ENCODE measurements at places on chromosomes 12 and 14.

DNA sequence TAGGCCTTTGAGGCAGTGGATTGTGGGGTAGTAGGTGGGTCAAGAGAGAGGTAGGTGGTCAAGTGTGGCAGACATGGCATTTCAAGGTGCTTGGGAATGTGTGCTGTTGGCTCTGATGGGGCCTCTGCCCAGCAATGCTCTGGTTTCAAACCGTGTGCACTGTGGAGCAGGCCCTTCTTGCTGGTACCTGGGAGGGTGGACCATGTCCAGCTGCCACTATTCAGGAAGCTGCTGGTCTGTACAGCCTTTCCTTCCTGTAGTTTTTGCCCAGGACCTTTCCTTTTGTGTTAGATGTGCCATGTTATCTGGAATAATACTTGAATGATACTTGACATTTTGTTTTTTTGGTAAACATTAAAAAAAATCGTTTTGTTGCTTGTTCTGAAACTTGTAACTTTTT, 14.8 kb downstream of the RIMKLB start:
- no peak for DNase-seq

- no peak for DNase-seq
Observed at GRCh38 chr14:40100544-40101196, 668.4 kb upstream of the FBXO33 start.

- no peak for DNase-seq
Observed at GRCh38 chr12:46212108-46212982, 56.5 kb downstream of the SLC38A1 start.

DNA sequence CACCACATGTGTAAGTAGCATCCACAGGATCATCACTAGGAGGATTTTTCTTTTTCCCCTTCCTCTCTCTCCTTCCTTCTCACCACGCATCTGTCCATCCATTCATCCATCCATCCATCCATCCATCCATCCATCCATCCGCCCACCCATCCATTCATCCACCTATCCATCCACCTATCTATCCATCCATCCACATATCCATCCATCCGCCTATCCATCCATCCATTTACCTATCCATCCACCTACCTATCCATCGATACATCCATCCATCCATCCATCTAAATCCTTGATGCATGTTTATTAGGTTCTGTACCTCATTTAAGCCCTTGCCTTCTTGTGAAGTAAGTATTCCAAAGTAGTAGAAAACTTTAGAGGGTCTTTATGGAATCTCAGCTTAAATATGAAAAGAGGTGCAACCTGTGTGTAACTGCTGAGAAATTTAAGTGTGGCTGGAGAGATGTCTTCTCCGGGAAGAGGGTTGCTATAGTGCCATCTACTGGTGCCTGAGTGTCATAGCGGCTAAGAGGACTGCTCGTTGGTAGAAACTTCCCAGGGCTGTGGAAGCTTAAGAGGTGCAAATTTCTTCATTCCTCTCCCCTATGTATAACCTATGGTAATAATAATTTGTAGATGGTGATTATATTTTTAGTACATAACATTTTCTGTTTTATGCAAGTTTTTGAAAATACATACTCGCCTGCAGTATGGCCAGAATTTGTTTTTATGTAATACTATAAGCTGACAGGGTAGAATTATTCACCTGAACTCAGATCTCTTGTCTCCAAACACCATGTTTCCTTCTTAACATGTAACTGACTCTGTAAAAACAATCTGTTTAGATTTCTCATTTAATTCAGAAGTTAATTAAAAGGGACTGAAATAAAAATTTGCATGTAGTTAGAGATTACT, 46.0 kb downstream of the MYO1H start:
- peak; percentile 78 for DNase-seq

GRCh38 chr12:93922583-93923006, 225.8 kb upstream of the PLXNC1 start:
- no peak for DNase-seq

DNA sequence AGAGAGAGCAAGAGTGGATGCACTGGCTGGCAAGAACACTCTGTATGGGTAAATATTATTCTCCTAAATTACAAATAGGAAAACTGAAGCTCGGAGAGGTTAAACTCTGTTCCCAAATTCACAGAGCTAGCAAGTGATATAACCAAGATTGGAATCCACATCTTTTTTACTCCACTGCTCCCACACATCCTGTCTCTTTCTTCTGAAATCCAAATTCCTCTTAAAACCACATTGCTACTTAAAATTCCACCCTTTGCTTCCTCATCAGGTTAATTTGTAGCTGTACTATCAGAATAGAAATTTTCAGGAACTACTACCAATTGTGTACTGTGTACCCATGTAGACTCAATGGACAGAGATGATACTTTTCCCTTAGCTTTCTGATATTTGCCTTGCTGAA, 74.4 kb downstream of the ARMH4 start:
- no peak for DNase-seq

DNA sequence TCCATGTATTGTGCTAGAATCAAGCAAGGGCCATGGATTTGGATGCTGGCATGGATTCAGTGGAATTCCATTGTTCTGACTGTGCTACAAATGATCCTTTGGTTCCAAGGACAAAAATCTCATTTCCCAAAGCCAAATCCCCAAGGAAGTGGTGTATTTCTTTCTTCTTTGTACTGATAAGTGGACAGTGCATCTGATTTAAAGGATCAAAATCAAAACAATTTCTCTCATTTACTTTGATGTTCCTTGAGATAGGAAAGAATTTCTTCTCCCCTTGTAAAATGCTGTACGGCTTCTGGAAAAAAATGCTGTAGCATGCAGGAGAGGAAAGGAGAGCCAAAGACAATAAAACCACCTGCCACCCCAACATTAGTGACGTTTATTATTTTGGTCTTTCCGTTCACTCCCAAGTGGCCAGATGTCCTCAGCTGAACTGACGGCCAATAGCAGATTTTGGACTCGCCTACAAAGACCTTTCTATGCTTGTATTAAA, 185.7 kb downstream of the PRKD1 start:
- DNase-seq, result no peak

- DNase-seq, result no peak
Observed at GRCh38 chr14:33165144-33165925, 226.7 kb downstream of the NPAS3 start.

GRCh38 chr12:104172570-104172947, 34.5 kb upstream of the NFYB start:
- DNase-seq, result no peak

GRCh38 chr12:109433618-109434017, 43.5 kb downstream of the KCTD10 start:
- DNase-seq, result peak; percentile 1

GRCh38 chr12:2083561-2083960, 30.8 kb downstream of the CACNA1C start:
- DNase-seq, result no peak

DNA sequence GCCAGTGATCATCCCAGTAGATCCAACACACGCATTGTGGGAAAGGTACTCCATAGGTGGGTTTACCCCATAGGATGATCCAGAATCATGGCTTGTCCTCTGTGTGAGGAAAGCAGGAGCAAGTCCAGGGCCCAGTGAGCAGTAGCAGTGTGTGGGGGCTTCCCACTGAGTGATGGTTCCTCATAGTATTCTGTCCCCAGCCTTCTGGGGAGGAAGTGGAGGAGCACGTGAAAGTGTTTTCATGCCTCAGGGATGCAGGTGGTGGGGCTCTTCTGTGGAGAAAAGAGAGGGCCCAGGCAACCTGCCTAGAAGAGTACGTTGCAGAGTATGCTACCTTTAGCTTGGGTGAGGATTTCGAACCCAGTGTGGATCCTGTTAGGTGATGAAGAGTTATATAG, 56.5 kb downstream of the SUSD6 start:
- peak; percentile 26 for DNase-seq

GRCh38 chr14:74425525-74426201, 347 bp downstream of the SYNDIG1L start:
- no peak for DNase-seq

- no peak for DNase-seq
Observed at GRCh38 chr12:121214855-121215745, 5.2 kb downstream of the P2RX4 start.

DNA sequence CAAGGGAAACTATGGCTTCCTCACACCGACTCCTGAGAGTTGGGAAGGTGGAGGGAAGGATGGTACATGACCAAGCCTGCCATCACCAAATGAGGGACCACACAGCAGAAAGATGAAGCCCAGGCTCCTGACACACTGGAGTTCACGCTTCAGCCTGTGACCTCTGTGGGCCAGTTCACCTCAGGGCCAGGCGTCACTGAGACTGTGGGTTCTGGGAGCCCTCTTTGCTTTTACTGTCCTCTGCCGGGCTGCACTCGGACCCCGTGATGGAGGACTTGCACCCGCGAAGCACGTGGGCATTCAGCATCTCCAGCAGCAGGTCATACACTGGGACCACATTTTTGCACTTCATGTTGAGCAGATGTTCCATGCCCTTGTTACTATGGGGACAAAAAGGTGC, 61.2 kb downstream of the ESR2 start:
- no peak for DNase-seq

GRCh38 chr14:94914191-94914590, 144.3 kb upstream of the GSC start:
- DNase-seq, result no peak

- DNase-seq, result no peak
Observed at GRCh38 chr14:22845821-22846625, 9.6 kb downstream of the MMP14 start.

DNA sequence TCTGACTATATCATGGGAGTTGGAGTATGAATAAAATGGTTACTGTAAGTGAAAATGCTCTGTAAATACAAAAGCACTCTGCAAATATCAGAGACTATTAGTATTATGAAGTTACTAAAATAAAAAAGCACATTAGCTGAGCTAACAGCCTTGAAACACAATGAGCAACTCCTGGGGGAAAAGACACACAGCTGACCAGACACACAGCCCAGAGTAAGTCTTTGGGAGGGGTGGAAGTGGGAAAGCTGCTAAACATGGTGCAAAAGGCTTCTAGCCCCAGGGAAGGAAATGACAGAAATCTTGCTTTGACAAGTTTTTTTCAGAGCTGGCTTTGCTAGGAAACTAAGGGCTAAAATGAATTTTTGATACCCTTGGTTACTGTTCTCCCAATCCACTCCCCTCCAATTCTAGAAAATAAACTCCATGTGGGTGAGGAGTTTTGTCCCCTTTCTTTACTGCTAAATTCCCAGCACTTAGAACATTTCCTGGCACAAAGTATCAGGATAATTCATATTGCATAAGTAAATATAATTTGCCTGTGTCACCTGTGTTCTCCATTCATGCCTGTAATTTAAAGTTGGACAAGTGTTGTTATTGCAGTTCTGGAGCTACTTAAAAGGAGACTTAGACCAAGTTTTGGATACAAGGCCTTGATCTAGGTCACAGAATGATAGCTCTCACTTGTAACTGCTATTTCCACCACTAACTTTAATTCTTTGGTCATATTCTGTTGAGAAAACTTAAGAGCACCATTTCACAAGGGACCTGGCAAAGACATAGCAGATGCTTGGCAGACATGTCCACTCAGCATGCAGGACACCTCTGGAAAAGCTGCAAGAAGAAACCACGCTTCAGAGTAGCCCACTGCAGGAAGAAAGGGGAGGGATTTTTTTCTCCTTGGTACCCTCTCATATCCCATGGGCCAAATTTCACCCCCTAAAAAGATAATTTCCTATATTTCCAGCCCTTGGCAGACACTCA, 19.0 kb upstream of the RAB3IP start:
- DNase-seq, result no peak

- DNase-seq, result no peak
Observed at GRCh38 chr14:91867316-91867988, at the start of gene TC2N. Gene TC2N, minus strand, starts transcription at chr14:91867536. Its CDS starts 53,767 bp downstream, at chr14:91813769.

DNA sequence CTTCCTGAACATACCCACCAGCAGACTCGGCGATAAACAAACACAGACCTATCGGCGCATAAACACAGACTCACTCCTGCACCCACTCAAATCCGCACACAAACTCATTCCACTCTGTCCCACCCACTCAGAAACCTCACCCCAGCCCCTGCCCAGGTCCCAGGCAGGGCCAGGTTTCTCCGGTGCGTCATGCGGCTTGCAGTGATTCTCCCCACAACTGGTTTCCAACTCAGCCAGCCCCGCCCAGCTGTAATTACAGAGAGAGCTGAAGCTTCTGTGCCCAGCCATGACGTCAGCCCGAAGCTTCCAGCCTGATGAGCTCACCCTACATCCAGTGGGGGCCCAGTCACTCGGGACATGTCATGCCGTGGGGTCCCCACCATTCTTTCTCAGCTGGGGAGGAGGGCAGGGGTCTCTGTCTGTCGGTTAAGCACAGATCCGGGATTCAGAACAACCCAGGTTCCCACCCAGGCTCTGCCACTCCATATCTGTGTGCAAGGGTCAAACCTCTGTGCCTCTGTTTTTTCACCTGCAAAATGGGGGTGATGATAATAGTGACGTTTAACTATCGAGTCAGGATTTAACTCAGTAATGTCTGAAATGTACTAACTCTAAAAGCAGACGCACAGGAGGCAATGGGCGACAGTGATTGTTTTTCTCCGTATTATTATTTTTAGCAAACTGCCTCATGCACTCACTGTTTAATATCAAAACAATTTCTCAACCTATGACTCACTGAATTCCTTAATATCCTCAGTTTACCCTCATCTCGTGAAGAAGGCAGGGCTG, 2.3 kb upstream of the HSPB8 start:
- DNase-seq, result no peak

GRCh38 chr14:92009604-92010003, 30.3 kb downstream of the TRIP11 start:
- DNase-seq, result no peak

DNA sequence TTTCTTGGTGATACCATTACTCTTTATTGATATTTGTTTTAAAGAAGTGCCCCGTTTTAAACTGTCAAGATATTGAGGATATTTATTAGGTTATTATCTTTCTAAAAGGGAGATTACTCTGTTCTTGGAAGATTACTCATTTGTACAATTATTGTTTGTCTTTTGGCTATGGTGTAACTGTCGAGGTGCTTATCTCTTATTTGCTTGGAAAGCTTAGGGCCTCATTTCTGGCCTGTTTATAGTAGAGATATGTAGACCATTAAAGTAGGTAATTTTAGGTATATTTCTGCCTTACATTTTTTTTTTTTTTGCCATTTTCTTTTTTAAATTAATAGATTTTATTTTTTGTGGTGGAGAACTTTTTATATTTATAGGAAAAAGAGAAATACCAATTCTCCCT, 74.2 kb downstream of the KTN1 start:
- no peak for DNase-seq

- DNase-seq, result no peak
Observed at GRCh38 chr12:41438854-41439541, 250.9 kb downstream of the PDZRN4 start.

GRCh38 chr12:6334359-6334758, 7.5 kb downstream of the TNFRSF1A start:
- DNase-seq, result no peak
